H7 (cell line): ENCODE measurements at places on chromosomes 4 and X.

- DNase-seq, result no peak
Observed at GRCh38 chr4:81650606-81651242, 179.0 kb upstream of the RASGEF1B start.

DNA sequence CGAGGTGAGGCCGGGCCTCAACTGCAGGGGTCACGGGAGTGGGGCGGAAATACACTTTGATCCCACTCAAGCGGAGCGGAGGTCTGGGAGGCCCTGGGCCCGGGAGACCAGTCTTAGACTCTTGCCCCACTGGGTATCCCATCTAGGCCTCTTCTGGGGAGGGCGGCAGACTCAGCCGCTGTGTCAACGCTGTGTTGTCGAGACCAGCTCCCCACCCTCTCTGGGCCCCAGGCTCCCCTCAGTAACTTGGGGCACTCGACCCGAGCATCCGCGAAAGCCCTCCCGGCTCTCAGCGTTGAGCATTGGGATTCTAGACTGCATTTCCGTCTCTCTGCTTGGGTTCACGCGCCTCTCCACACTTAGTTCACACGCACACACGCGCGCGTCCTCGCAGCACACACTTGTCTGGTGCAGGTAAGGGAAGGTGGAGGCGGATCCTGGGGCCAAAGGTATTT, 1.7 kb downstream of the NKX3-2 start:
- no peak for DNase-seq

GRCh38 chr4:1608196-1608820, 75.8 kb downstream of the FAM53A start:
- DNase-seq, result peak; percentile 64

DNA sequence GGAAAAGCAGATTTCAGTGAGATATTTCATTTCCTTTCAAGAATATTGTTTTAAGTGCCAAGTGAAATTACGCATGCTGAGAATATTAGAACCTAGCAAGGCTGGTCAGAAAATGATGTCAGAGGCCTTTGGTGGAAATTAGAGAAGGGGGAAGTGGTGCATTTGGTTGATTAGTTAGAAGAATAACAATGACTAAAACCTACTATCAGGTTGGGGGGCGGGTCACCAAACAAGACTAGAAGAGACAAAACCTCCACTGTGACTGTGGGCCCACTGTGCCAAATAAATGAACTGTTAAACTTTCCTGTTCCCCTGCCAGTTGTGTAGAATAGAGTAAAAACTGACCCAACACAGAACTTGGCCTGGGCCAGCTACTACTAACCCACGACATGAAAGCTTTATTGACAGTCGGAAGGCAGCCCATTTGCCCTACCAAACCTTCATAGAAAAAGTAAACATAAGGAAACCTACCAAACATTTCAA, 2.9 kb downstream of the RAPGEF2 start:
- no peak for DNase-seq

DNA sequence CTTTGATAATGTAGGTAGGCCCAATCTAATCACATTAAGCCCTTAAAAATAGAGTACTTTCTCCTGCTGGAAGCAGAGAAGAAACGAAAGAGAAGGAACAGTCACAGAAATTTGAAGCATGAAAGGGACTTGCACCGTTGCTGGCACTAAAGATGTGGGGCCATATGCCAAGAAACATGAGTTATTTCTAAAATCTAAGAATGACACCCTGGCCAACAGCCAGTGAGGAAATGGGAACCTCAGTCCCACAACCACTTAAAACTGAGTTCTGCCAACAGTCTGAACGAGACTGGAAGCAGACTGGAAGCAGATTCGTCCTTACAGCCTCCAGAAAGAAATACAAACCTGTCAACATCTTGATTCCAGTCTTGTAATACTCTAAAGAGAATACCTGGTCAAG, 70.1 kb downstream of the CENPC start:
- DNase-seq, result no peak

DNA sequence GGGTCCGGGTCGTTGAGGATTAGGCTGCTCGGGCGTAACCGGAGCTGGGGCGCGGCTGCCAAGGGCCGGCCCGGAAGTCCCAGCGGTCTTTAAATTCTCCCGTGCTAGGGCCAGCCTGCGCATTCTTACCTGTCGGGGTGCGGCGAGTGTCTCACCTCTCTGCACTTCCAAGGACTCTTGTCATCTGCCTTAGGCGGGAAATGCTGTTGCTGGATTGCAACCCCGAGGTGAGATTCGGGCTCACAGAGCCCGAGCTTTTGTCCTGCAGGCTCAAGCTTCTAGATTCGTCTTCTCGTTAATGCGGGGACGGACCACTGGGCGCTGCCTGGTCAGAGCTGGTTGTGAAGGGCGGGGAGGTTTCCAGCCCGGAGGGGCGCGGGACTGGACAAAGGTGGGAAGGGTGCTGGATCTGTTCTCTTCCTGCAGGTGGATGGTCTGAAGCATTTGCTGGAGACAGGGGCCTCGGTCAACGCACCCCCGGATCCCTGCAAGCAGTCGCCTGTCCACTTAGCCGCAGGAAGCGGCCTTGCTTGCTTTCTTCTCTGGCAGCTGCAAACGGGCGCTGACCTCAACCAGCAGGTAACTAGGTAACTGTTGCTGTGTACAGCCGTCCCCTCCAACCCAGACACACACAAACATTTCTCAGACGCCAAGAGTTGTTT, at the start of gene ANKRD37:
TSS of gene ANKRD37 (plus strand) at position 118 of the 662 bp plus-strand sequence. CDS start at position 201, 83 bp downstream.
- DNase-seq, result no peak

DNA sequence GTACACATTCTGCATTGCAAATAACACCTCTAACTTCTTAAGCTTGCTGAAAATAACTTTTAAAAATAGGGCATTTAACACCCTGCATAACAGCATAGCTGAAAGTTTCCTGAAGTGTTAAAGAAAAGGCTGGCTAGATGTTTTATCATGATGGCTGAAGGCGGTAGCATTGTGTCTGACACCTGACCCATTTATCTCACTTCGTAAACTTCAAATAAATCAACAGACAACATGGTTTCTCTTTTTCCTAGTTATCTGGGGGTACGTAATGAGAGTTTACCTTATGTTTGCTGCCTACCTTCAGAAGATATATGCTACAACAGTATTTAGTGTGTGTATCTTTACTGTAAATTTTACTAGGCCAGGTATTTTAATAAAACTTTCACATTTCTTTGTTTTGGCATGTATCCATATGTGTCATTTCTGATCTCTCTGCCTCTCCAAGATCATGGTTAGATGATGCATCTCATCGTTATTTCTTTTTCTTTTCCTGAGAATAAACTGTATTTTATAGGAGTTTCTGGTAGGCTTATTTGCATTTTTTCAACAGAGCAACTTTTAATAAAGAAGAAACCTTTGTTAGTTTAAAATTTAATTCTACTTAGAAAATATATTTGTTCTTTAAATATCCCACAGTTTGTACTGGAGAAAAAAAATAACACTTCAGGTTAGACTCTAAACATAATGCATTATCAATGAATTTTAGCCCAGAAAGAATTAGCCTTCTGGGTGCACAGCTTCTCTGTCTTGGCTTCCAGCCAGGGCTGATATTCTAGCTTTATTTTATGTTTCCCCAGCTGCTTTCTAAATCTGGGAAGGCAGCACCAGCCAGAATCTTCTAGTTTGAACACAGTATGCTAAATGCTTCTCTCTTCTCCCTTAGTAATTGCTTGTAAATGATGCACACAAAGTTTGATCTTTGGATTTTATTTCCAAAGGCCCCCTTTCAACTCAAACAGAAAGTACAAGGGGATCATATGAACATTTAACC, 2.9 kb downstream of the NDST4 start:
- no peak for DNase-seq
